ENCODE measurements at places on chromosomes 12 and 14.

DNA sequence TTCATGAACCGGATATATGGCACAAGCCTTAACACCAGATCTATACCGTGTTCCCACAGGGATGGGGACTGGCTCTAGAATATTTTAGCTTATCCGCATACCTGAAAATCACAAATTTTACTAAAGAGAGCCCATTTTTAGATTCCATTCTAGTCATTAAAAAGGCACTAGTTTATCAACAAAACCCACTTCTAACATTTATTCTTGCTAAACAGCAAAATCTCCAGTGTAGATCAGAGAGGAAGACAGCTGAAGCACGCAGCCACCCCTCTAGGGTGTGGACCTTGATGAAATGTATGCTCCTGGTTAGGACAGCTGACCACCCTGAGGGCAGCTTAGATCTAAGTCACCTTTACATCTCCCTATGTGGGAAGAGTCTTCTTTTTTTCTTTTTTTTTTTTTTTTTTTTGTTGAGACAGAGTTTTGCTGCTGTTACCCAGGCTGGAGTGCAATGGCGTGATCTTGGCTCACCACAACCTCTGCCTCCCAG lies 62.4 kb downstream of the EID3 start:
- no peak for DNase-seq

DNA sequence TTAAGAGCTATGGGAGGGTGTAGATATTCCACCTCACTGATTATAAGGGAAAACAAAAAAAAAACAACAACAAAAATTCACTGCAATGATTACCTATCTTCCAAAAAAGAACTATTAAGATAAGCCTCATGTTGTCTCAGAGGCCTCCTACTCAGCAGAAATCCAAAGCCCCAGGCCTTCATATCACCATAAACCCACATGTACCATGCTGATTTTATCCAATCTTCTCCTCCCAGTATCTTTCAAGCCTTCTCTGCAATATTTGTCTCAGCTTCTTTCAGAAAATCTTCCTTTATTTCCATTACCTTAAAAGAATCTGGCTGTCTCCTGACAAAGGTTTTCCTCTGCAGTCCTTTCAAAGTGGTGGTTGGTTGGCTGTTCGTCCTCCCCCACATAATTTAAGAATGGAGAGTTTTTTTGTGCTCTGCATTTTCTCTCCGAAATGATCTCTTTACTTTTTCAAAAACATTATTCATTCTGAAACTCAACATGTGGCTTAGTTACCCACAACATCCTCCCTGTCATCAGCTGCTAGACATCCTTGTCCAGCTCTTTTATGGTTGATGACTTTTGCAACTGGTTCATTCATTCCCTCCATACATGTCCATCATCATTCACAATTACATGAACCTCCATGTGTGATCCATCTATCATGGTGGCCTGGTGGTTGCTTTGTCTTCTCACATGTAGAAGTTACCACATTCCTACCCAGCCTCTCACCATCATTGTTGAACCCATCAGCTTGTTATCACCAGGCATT lies 2.9 kb upstream of the EPYC start:
- DNase-seq = no peak

DNA sequence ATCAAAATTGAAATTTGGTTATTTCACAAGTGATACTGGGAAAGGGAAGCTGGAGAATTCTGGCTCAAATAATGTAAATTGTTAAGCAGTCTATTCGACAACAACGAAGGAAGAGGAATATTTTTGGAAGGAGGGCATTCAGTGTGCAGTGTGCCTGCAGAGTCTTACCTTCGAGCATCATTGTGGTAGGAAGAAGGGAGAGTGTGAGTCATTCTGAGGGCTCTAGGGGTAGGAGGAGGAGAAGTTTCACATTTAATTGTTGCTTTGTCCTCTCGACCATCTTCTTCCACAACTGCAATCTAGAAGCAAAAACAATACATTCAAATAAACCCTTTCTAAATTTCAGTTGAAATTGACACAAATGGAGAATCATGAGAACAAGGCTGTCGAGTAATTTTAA lies 263.0 kb downstream of the ACSS3 start:
- peak; percentile 4 for DNase-seq

GRCh38 chr14:103520657-103521437 lies 1.8 kb downstream of the CKB start:
- DNase-seq = peak; percentile 88

DNA sequence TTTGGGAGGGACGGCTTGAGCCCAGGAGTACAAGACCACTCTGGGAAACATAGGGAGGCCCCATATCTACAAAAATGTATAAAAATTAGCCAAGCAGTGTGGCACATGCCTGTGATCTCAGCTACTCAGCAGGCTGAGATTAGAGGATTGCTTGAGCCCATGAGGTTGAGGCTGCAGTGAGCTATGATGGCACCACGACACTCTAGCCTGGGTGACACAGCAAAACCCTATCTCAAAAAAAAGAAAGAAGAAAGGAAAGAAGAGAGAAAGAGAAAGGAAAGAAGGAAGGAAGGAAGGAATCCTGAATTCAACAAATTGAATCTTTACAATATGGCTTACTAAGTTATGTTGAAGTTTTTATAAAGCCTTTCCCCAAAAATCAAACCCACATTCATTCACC lies 2.1 kb downstream of the KIF21A start:
- no peak for DNase-seq

DNA sequence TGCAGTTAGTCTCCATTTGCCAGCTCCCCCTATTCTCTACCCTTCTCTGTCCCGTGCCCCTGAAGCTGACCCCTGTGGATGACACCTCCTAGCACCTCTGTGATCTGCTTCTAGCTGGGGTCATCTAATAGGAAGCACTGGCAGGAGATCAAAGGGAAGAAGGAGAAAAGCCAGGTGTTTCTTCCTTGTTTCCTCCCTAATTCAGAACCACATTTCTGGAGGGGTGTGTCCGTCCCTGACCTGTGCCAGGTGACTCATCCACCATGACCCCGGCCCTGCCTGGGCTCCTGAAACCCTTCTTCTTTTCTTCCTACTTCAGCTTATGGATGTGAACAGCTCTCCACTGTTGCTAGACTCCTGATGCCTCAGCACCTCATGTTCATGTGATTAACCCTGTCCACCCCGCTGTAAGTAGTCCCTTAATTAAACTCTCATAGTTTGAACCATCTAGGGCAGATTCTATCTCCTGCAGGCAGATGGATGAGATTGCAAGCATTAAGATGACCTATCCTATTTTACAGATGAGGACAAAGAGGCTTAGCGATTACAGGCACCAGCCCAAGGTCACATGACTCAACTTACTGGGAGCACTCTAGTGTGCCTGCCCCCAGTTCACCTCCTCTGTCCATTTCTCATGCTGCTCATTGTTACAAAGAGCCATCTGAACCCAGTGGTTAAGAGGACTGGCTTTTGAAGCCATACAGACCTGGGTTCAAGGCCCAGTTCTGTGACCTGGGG lies 770.5 kb downstream of the MED13L start:
- peak; percentile 33 for DNase-seq

Measured in urothelium cell line (cell line).